ENCODE measurements at places on chromosomes 2 and 18.

- DNase-seq, result no peak
These were observed 216.7 kb downstream of the GLI2 start for GRCh38 chr2:120952318-120952717.

GRCh38 chr2:65658266-65658665, 225.9 kb upstream of the SPRED2 start:
- no peak for DNase-seq

DNA sequence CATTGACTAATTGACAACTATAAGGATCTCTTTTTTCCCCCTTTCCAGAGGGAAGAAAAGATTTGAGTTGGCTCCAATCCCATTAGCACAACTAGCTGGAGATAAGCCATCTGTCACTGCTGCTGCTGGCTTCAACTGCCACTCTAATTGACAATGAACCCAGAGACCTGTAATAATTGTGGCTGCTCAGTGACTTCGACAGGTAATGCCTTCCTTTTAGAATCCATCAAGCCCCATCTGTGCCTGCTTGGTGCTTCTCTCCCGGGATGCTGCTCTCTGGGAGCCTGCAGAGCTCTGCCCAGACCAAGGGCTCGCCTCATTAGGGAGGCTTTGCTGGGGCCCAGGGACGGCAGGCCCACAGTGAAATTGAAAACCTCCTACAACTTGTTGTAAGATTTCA, 376.7 kb upstream of the SOX11 start:
- DNase-seq, result no peak

- DNase-seq, result no peak
These were observed 803 bp upstream of the FIGN start for GRCh38 chr2:163736433-163737189.

DNA sequence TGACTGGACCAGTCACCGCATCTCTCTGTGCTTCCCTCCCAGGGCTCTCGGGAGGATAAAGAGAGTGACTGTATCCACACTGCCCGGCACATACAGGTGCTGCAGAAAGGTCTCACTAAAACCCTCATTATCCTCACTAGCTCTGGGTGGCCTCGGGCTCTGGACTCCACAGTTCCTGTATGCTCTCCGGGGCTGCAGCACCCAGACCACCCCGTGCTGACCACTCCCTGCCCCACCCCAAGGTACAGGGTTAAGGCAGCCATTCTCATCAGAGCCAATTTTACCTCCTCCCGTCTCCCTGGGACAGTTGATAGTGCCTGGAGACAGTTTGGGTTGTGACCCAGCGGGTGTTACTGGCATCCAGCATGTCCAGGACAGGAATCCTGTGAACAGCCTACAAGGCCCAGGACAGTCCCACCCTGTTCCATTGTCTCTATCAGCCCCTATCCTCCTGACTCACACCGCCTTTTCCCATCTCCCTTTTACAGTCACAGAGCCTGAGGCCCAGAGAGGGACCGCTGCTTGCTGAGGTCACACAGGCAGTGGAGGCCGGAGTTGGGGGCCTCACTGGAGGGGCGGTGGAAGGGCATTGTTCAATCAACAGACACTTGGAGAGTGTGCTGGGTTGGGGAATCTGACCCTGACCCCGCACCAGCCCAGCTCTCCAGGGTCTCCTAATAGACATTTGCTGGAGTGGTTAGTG, 1.7 kb downstream of the ZAP70 start:
- DNase-seq, result no peak

DNA sequence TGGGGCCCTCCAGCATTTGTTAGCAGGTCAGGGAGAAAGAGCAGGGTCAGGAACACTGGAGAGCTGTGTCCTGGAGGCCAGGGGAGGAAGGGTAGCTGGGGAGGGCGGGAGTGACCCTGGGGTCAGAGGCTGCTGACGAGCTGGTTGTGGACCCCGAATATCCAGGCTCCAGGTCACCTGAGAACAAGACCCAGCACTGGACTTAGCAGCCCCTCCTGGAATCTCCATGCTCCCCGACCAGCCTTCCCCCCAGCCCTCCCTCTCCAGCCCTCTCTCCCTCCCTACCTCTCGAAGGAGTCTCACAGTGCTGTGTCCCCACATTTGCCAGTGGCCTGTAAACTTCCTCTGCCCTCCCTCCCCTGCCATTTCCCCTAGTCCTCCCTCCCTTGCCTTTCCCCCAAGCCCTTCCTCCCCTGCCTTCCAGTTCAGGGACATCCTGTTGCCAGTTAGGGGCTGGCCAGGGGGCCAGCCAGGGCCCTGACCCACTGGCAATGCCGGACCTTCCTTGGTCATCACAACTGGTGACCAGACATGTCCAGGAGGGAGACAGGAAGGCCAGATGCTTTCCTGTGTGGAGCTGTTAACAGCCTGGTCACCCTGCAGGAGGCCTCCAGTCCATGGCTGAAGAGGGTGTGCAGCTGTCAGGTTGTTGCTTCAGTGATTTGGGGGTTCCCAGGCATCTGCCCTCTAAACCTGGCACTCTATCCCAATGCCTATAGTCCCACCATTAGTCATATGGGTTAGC, 50.0 kb upstream of the FAHD2A start:
- DNase-seq, result no peak

- DNase-seq, result no peak
These were observed 55.4 kb upstream of the CD28 start for GRCh38 chr2:203650860-203651613.

- no peak for DNase-seq
These were observed 542.6 kb upstream of the KLHL29 start for GRCh38 chr2:22842205-22842869.

GRCh38 chr2:72204786-72205503, 57.3 kb upstream of the CYP26B1 start:
- DNase-seq, result no peak

DNA sequence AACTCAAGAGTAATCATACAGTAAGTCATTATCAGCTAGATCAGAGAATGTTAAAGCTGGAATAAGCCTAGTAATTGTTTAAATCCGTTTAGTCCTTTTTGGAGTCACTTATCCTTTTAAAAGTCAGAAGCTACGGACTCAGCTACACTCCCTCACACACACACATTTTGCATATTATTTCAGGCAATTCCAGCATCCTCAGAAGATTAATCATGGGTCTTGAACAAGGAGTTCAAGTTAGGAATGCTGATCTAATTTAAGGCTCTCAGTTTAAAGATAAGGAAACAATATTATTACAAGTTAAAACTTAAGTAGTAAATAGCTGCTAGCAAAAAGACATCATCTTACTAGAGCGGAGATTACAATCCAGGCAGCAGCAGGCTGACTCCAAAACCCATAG, 74.3 kb downstream of the GTF3C3 start:
- no peak for DNase-seq

- DNase-seq, result peak; percentile 82
These were observed 22.9 kb downstream of the SH3BP4 start for GRCh38 chr2:234974501-234975385.

DNA sequence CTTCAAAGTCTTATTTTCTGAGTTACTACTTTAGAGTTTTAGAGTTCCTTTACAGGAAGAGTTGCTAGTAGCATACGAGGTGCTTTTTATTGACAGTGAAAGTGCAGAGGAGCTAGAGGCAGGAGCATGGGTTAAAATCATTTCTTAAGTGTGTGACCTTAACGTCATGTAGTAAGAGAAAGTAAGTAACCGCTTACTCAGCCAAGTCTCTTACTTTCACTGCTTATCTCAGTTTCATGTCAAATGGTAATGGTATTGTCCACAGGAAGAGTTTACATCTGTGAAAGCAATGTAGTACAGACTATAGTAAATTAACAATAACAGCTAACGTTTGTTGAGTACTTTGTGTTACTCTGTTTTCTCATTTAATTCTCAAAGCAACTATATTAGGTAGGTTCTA, 12.6 kb downstream of the NDUFAF7 start:
- DNase-seq, result no peak

GRCh38 chr18:5300476-5301010, 5.0 kb upstream of the ZBTB14 start:
- no peak for DNase-seq

DNA sequence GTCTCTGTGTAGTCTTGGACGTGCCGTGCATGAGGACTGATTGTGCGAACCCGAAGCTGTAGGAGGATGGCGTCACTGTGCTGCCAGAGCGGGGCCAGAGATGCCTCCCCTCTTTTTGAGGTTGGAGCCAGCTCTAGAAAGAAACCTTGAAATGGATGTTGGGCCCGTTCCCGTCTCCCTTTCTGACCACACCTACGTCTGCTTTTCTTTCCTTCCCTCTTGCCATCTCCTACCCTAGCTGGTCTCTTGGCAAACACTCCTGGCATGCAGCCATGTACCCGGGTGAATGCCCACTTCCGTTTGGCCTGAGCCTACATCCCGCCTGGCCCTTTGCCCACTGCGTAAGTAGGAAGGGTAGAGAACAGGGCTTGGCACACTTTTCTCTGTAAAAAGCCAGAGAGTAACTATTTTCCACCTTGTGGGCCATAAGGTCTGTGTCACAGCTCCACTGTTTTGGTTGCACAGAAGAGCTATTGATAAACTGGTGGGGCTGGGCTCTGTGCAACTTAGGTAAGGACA, 37.4 kb downstream of the SH3BP4 start:
- no peak for DNase-seq

DNA sequence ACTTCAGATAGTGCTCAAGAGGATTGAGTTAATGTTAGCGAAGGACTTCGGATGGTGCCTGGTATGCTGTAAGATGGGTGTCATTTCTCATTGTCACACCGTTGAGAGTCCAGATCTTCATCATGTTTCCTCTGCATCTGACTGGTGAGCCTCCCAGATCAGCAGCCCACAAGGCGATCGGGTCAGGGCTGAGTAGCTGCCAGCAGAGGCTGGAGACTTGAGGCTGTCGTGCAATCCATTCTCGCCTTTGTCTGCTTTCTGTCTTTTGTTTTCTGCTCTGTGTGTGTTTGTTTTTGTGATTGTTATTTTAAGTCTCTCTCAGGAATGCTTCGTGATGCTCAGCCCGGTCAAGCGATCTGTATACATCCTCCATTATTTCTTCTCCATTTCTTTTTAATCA, 95.8 kb downstream of the TGOLN2 start:
- no peak for DNase-seq

- no peak for DNase-seq
These were observed 71.0 kb downstream of the DCDC2C start for GRCh38 chr2:3774336-3774735.

- DNase-seq, result no peak
These were observed 52.5 kb upstream of the TRIM43 start for GRCh38 chr2:95539290-95539689.

DNA sequence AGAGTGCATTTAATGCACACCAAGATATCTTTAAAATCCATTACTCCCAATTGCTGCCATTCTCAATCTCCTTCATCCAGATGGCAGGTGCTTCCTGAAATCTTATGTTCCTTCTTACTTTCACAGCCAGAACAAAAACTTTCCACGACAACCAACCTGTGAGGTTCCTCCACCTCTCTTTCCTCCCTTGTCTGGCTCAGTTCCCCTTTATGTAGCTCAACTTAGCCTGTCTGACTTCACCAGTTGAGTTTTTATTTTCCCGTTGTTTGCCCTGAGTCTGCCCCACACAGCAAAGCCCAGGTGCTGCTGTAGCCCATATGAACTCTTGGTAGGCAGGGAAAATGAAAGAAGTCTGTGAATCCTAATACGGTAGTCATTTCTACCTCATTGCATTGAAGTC, 112.5 kb downstream of the MREG start:
- no peak for DNase-seq

DNA sequence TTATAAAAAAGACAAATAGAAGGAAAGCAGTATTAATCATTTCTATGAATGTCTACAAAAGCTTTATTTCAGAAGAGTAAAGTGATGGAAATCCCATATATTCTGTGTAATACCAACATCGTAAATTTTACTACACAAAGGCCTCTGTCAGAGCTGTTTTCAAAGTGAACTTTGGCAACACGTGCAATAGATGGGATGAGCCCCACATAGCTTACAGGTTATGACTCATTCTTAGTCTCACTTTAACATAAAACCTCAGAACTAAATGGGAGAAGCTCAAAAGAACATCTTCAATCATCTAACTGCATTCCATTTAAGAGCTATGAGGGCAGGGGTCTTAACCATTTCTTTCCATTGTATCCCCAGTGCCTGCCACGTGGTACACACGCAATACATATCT, 11.5 kb downstream of the VPS4B start:
- peak; percentile 34 for DNase-seq

DNA sequence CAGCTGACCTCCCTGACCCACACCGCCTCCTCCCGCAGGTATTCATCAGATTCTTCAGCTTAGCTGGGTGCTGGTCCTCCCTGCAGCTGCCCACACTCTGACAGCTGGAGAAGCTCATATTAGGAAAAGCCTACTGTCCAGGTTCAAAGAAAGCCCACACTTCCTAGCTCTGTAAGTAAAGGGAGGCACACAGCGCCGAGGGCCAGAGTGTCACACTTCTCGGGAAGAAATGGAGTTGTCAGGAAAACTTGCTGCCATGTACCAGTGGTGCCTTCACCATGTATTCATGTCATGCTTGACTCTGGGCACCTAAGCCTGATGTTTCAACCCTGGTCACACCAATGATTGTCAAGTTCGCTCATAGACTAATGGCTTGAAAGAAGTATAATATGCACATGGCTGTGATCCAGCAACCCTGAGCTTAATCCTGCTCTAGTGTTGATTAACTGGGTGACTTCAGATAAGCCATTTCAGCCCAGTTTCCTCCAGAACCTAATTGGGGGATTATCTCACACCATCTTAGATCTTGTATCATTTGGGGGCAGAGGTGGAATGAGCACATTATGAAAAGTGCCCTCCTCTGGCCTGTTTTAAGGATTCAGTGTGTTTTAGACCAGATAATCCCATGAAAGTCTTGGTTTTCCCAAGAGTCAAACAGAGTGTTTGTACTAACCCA, 180.3 kb upstream of the PARD3B start:
- no peak for DNase-seq

DNA sequence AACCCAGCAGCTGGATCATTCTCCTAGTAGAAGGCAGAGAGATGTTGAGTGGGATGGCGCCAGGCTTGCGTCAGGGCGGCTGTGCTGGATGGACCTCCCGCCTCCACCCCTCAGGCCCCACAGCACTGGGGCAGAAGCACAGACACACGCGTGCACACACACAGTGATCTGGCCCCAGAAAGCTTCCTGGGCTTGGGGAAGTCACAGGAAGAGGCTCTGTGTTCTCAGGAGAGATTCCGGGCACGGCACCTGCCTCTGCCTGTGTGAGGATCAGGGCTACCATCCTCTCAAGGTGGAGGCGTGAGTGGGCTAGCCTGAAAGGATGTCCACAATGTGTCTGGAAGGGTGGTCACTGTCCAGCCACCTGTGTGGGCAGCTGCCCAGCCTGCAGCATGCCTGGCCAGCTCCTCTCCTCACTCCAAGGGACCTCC, 229.8 kb upstream of the HS6ST1 start:
- no peak for DNase-seq
